Natural killer cell treated with Interleukin-12 subunit alpha and Interleukin-12 subunit beta and Interleukin-15 and Interleukin-18, amount 100 ng/mL, for 72 hours (primary cell): ENCODE measurements at places on chromosomes 1 and 21.

- no peaks in the 10 kb centered on the region for H3K36me3 ChIP-seq
- peaks cover 11% of the 10 kb centered on the region for H3K27me3 ChIP-seq
- H3K4me3 ChIP-seq = peak overlapping the region; percentile 21
- H3K4me1 ChIP-seq = peaks cover 29% of the 10 kb centered on the region
- H3K27ac ChIP-seq = no peak overlapping the region
Observed at GRCh38 chr1:147541672-147542568, 619 bp downstream of the BCL9 start.

GRCh38 chr1:56726706-56727105 lies 81.6 kb downstream of the PRKAA2 start:
- no peak overlapping the region for H3K27ac ChIP-seq
- no peak for DNase-seq
- H3K4me3 ChIP-seq = no peak overlapping the region

DNA sequence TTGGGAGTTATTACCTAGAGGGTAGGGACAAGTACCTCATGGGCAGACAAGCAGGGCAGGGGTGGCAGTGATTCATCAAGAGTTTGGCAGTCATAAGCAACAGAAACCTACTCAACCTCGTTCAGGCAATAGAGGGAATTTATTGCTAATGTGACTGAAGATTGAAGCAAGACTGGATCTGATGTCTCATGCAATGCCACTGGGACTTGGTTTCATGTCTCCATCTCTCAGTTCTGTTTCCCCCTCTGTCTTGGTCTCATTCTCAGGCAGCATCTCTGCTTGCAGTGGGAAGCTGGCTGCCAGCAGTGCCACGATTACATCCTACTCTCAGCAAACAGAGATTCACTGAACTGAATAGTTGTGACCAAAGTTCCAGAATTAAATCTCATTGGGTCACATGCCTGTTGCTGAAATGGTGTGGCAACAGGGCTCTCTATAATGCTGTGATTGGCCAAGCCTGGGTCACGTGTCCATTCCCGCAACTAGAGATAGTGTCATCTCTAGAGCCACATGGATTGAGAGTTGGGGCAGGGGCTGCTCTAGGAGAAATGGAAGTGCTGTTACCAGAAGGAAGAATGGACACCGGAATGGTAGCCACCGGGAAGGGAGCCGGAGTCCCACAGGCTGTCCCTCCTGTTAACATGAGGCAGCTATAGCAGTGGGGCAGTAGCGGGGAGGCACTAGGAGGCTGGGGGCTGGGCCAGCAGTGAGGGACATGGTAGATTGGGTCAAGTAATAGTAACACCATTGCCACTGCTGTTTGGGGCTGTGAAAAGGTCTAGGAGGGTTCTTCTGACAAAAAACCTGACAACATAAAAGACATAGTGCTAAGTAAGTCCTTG lies 3.9 kb upstream of the CDC42 start:
- no peaks in the 10 kb centered on the region for H3K27me3 ChIP-seq
- H3K27ac ChIP-seq = peak overlapping the region; percentile 22
- H3K4me3 ChIP-seq = no peak overlapping the region
- H3K4me1 ChIP-seq = peaks cover 37% of the 10 kb centered on the region
- DNase-seq = no peak

GRCh38 chr21:36613059-36613458 lies 85.9 kb upstream of the SIM2 start:
- no peak overlapping the region for H3K4me3 ChIP-seq
- no peaks in the 10 kb centered on the region for H3K4me1 ChIP-seq
- peaks cover 10% of the 10 kb centered on the region for H3K36me3 ChIP-seq
- peaks cover 21% of the 10 kb centered on the region for H3K27me3 ChIP-seq
- no peak overlapping the region for H3K27ac ChIP-seq
- DNase-seq = no peak

GRCh38 chr1:162138112-162138511 lies 68.6 kb downstream of the NOS1AP start:
- no peaks in the 10 kb centered on the region for H3K36me3 ChIP-seq
- peaks cover 10% of the 10 kb centered on the region for H3K4me1 ChIP-seq
- DNase-seq = no peak
- no peak overlapping the region for H3K27ac ChIP-seq
- peaks cover 30% of the 10 kb centered on the region for H3K27me3 ChIP-seq

DNA sequence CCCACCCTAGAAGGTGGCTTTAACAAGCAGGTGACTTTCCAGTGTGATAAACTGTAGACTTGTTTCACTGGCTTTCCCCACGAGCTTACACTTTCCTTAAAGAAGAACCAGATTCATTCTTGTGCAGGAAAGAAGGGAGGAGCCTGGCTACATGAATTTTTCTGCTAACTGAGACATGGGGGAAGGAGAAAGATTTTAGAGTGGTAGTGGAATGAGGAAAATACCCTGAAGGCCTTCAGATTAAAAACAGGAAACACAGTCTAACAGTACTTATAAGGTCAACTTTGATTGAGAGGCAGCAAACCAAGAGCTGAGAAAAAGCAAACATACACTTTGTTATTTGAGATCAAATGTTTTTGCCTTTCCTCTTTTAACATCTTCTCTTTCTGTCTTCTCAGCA lies 640.9 kb upstream of the PLXNA2 start:
- H3K4me1 ChIP-seq = no peaks in the 10 kb centered on the region
- no peak overlapping the region for H3K4me3 ChIP-seq
- H3K36me3 ChIP-seq = no peaks in the 10 kb centered on the region
- no peak for DNase-seq
- H3K27ac ChIP-seq = no peak overlapping the region

GRCh38 chr1:246482805-246483568 lies 24.1 kb downstream of the SMYD3 start:
- no peak overlapping the region for H3K4me3 ChIP-seq
- no peak for DNase-seq
- no peaks in the 10 kb centered on the region for H3K27me3 ChIP-seq
- H3K27ac ChIP-seq = no peak overlapping the region
